ENCODE measurements at places on chromosomes 6 and 20.

DNA sequence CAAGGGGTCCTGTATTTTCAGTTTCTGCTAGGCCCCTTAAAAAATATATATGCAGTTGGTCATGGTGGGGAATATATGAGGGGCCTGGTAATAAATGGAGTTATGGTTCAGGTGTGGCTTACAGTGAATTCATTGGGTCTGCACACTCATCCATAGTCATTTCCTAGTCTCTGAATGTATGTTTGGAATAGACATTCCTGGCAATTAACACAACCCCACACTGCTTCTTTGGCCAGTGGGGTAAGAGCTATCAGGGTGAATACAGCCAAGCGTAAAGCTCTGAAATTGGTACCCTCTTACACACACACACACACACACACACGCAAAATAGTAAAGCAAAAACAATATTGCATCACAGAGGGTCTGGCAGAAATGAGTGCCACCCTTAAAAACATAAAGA, 56.5 kb downstream of the QRSL1 start:
- peak; percentile 52 for DNase-seq

DNA sequence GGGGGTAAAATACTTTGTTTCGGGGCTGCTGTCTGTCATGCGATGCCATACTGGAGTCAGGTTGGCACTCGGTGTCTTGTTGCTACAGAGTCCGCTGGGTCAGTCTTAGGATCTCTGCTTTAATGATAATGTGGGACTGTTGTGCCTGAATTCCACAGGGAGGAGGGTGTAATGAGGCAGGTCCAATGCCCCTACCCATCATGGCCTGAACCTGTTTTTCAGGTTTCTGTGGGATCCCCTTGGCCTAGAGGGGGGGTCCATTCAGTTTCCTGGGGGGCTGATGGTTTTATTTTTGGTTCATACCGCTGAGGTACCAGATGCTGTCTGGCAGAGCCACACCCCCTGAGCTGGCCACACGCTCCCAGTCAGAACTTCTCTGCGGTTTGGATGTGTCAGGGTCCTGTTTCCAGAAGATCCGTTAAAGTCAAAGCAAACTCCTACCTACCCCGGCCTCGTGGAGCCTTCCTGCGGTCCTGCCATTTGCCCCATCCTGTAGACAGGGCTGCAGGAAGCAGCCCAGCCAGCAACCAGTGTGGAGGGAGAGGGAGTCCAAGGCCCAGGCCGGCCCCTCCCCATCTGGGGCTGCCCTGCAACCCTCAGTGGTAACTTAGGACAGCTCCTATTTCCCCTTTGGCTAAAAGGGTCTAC, 69.7 kb downstream of the TCP11 start:
- peak; percentile 20 for DNase-seq

DNA sequence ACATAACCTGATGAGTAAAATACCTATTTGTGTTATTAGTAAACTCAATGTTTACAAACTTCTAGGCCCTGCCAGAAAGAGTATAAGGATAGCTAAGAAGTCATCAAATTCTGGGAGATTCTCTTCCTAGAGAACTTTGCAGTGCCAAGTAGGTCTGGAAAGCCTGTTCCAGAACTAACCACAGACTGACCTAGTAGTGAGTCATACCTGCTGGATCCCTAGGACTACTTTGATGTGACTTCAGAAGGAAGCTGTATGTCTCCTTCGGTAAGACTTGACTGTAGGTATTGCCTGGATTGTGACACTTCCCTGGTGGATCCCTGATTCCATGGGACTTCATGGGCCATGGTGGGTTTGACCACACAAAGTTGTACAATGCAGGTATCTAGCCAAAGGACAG, 131.7 kb downstream of the DNAH8 start:
- peak; percentile 79 for DNase-seq

GRCh38 chr20:58472273-58473018, 42.8 kb downstream of the APCDD1L start:
- no peak for DNase-seq

- DNase-seq = peak; percentile 23
Observed at GRCh38 chr6:111759836-111760785, 113.1 kb downstream of the FYN start.

DNA sequence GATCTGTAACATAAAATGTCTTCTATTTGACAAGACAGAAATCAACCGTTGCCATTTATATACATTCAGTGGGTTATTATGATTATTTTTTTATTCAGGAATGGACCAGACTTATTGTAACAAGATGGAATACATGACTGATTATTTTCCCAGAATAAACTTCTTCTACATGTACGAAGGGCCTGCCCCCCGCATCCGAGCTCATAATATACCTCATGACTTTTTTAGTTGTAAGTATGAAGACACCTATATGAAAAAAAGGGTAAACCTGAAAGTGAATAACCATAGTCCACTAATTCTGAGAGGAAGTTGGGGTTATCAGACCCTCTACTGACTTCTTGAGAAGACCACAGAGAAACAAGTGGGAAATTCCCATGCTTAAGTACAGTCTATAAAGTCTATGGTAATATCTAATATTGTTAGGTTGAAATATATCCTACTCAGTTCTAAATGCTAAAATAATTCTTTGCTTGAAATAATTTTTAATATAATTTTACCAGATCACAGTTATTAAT, 15.9 kb downstream of the OR2A4 start:
- DNase-seq = no peak

DNA sequence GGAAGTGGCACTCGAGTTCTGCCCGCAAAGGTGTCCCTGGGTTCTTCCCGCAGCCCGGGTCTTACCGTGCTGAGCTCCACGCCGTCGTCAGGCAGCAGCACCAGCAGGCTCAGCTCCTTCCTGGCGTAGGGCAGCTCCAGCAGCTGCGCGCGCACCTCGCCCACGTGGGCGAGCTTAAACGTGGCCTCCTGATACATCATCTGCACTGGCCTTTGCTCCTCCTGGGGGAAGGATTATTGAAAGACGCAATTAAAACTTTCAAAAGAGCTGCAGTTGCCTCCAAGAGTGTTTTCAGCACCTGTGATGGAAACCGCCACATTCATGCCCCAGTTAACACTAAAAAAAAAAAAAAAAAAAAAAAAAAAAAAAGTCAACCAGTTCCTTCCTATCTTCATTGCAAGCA, 11.3 kb downstream of the SERPINB9 start:
- DNase-seq = no peak

- DNase-seq = no peak
Observed at GRCh38 chr6:82775981-82776380, 289.7 kb downstream of the UBE3D start.

- no peak for DNase-seq
Observed at GRCh38 chr20:33306807-33307206, 23.8 kb downstream of the BPIFB1 start.

GRCh38 chr6:44527181-44527580, 139.7 kb downstream of the CDC5L start:
- DNase-seq = no peak

DNA sequence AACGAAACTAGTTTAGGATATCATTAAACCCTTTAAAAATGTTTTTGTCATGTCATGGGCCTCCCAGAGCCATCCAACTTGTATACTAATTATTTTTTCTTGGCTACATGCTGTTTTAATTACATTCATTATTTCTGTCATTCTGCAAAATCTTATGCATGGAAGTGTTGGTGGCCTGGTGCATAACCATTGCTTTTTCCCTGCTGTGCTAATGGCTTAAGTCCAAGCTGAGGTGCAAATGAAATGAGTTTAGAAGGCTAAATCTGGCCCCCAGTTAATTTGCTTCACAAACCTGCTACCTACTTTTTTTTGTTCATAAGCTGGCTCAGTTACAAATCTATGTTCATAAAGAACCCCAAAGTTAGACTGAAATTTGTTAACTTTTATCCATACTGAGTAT, 1249.9 kb downstream of the EPHA7 start:
- no peak for DNase-seq

- no peak for DNase-seq
Observed at GRCh38 chr20:15072316-15072715, 734.9 kb upstream of the FLRT3 start.

- DNase-seq = no peak
Observed at GRCh38 chr6:36986704-36987047, 680 bp upstream of the MTCH1 start.

DNA sequence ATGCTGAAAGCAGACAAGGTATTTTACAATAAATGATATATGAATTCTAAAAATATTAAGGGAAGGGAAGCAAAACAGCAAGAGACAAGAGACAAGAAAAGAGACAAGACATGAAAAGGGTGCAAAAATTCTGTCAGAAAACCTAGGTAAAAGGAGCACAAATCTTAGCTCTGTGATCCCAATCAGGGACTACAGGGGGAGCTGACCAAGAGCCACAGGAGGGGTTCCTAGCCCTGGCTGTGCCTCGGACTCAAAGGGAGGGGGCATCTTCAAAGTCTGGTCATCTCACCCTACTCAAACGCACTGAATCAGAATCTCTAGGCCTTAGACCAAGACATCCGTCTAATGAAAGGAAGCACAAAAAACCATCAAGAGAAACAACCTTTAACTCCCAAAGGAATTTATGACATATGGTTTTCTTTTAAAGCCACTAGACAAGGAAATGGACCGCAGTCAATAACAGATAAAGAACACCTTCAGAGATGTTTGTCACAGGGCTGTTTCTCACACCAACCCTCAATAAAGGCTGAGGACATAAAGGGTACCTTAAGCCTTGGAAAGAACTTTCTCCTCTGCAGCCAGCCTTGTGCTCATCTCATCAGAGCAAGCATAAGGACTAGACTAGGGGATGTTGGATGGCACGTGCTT, 130.4 kb upstream of the CDYL start:
- DNase-seq = no peak

- no peak for DNase-seq
Observed at GRCh38 chr20:41278936-41279335, 38.6 kb downstream of the ZHX3 start.

DNA sequence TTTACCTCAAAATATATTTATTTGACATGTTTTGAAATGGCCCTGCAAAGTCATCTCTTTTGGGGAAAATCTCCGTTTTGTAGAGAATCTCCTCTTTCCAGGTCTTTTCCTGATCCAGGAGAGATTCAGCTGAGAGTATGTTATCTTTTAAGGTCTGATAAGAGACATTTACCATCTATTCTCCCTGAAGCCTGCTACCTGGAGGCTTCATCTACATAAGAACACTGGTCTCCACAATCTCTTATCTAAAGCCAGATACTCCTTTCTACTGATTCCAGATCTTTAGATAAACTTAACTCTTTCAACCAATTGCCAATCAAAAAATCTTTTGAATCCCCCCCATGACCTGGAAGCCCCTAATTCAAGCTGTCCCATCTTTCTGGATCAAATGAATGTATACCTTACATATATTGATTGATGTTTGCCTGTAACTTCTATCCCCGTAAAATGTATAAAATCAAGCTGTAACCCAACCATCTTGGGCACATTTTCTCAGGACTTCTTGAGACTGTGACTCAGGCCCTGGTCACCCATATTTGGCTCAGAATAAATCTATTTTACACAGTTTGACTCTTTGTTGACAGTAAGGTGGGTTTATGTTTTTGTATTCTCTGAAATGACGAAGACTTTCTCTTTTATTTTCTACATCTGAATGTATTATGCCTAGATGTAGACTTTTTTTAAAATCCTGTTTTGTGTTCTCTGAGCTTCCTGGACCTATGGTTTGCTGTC, 95.5 kb downstream of the ECT2L start:
- peak; percentile 8 for DNase-seq

DNA sequence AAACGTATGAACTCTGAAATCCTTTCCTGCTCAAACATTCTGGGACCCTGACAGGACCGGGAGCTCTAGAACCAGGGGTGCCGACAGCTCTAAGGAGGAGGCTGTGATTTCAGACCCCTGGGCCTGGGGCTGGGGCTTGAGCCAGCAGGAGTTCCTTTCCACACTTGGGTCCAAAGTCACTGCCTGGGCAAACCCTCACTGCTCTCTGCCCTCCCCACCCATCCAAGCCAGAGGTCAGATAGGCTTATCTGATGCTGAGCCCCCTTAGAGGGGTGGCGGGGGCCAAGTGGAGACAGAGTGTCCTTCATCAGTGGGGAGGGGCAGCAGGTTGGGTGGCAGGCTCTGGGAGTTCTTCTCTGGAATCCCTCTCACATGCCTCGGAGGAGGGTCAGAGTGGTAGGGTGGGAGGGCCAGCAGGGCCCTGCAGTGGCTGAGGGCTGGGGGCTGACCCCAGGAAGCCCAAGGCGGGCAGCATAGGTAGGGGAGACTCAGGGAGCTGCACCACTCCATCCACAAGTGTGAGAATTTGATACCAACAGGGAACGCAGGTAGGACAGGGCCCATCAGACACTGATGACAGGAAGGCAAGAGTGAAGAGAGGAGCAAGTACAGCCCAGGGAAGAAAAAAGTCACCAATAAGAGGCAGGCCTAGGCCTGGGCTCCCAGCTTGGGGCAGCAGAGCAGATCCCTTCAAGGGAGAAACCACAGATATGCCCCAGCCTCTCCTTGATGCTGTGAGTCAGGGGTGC, 121.0 kb downstream of the MRPL14 start:
- DNase-seq = no peak

GRCh38 chr20:20293691-20294385, 74.1 kb upstream of the INSM1 start:
- no peak for DNase-seq

GRCh38 chr6:124027392-124027791, 223.7 kb downstream of the NKAIN2 start:
- DNase-seq = no peak

DNA sequence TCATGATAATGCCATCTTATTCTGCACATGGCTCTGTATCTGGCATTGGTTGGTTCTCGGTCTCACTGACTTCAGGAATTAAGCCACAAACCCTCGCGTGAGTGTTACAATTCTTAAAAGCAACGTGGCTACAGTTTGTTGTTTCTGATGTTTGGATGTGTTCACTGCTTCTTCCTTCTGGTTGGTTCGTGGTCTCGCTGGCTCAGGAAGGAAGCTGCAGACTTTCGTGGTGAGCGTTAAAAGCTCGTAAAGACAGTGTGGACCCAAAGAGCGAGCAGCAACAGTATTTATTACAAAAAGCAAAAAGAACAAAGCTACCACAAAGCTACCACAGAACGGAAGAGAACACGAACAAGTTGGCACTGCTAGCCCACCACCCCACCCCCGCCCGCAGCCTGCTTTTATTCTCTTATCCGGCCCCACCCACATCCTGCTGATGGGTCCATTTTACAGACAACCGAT, 51.1 kb downstream of the MYLIP start:
- DNase-seq = no peak
